ENCODE measurements at places on chromosomes 2 and 18.

DNA sequence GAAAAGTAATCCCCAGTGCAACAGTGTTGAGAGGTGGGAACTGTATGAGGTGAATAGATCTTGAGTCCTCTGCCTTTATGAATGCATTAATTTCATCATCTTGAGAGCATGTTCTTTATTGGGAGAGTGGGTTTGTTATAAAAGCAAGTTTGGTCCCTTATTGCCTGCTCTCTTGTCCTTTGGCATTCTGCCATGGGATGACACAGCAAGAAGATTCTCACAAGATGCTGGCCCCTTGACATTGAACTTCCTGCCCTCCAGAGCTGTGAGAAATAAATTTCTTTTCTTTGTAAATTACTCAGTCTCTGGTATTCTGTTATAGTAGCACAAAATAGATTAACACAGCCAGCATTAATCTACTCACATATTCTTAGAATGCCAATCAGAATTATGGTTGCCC, 108.6 kb downstream of the EHBP1 start:
- DNase-seq: peak; percentile 16

DNA sequence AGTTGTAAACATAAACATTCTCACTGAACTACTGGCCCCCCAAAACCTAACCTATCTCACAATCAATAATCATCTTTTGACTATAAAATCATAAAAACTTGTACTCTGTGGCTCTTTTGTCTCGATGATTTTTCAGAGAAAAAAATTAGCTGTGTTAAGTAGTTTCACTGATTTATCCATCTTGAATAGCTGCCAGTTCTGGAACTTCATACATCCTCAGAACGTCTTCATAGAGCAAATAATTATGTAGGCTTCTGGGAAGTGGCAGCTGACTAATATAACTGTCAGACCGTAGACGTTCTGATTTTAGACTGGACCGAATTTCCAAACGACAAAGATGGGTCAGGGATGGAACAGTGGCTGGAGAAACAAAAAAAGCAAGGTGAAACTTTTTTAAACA, 97.3 kb upstream of the CHAC2 start:
- DNase-seq: peak; percentile 17

GRCh38 chr18:14026199-14026598, 106.0 kb downstream of the ZNF519 start:
- no peak for DNase-seq

- DNase-seq: no peak
Measured at GRCh38 chr2:200264631-200265030, 41.9 kb upstream of the SPATS2L start.

DNA sequence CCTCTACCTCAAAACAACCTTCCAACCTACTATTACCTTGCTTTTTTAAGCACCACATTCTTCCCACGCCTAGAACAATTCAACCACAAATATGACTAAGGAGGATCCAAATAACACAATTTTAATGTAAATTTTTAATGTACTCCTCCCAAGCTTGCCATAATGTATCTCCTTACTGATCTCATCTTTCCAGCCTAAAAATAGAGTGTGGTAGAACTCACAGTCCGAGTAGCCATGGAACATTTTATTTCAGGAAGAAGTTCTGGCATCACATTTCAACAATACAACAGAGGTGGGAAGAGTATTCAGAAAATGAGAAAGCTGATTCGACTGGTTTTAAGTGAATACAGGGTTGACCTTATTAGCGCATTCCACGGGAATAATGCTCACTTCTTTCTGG, 15.4 kb downstream of the FEZ2 start:
- DNase-seq: no peak

- no peak for DNase-seq
Measured at GRCh38 chr2:14423145-14423906, 209.2 kb upstream of the LRATD1 start.

GRCh38 chr2:100247256-100248043, 74.9 kb downstream of the LONRF2 start:
- DNase-seq: no peak

GRCh38 chr2:162473-163382, 101.1 kb downstream of the SH3YL1 start:
- no peak for DNase-seq

- peak; percentile 78 for DNase-seq
Measured at GRCh38 chr2:10285556-10286198, 17.0 kb upstream of the HPCAL1 start.

DNA sequence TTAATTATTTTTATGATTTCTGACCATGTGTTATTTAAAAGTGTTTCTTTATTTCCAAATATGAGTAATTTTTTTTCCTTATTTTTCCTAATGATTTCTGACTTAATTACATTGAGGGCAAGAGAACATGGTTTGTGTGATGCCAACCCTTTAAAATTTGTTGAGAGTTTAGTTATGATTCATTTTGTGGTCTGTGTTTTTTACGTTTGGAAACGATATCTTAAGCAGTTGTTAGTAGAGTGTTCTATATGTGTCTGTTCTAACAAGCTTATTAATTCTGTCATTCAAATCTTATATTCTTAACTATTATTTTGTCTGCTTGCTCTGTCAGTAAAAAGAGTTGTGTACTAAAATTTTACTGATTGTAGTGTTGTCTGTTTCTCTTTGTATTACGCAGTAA, 15.0 kb downstream of the NAB1 start:
- DNase-seq: no peak

- no peak for DNase-seq
Measured at GRCh38 chr2:209519271-209519670, 95.4 kb downstream of the MAP2 start.

DNA sequence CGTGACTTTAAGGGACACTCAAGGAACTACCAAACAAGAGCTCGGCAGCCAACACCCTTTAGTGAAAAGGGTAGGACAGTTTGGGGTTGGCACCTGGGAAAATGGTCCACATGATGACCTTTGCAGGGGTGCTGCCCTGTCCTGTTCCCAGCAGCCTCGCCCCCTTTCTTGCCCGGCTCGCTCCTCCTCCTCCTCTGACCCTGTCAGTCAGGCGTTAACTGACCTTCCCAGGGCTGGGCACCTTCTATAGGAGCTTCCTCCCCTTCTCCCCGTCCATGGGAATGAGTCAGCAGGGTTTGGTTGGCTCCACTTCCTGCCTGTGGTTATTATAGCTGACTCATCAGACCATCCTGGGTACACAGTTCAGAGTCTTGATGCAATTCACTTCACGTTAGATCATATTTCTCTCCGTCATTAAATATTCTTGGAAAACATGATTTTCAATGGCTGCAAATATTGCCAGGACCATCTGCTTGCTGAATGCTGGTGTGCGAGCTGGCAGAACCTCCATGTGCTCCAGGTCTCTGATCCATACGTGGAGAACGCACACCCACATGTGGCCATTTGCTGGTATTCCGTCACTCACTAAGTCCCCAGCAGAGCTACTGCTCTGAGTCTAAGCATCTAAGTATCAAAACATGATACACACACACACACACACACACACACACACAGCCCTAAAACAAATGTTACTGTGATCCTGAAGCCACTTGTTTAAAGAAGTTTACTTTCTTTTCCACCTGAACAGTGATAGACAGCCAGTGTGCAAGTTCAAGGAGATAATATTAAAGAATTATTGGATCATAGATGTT, 185.0 kb downstream of the ANAPC1 start:
- DNase-seq: peak; percentile 96

DNA sequence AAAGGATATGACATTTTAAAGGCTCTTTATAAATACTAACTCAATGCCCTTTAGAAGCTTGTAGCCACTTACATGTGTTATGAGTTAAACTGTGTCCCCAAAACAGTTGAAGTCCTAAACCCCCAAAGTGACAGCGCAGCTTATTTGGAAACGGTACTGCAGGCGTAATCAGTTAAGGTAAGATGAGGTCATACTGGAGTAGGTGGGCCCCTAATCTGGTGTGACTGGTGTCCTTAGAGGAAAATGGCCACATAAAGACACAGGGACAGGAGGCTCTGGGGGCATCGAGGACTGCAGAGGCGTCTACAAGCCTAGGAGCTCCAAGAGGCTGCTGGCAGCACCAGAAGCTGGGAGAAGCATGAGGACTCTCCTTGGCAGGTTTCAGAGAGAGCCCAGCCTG, 8.5 kb downstream of the TXNL4A start:
- DNase-seq: no peak

GRCh38 chr2:231966886-231967285, 5.4 kb downstream of the DIS3L2 start:
- DNase-seq: no peak

DNA sequence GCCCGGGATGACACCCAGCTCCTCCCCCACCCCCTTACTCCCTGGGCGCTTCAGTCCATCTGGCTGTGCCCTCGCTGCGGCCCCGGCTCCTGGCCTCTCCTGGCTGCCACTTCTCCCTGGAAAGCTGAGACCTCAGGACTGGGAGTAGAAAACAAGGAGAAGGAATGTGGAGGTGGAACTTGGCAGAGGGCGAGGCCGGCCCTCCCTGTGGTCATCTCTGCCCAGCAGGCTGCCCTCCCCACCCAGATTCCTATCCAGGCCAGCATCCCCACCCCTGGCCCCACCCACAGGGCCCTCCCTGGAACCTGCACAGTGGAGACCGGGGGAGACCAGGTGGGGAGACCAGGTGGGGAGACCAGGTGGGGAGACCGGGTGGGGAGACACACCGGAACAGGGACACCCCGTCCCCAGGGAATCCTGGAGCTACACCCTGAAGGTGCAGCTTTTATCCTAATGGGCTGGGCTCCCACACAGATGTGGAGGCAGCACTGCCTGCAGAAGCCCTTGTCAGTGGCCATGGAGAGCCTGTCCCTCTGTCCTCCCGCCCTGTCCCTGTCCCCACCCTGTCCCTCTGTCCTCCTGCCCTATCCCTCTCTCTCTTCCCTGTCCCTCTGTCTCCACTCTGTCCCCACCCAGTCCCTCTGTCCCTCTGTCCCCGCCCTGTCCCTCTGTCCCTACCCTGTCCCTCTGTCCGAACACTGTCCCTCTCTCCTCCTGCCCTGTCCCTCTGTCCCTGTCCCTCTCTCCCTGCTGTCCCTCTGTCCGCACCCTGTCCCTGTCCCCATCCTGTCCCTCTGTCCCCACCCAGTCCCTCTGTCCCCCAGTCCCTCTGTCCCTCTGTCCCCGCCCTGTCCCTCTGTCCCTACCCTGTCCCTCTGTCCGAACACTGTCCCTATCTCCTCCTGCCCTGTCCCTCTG, 157.1 kb downstream of the PXDN start:
- DNase-seq: peak; percentile 31

DNA sequence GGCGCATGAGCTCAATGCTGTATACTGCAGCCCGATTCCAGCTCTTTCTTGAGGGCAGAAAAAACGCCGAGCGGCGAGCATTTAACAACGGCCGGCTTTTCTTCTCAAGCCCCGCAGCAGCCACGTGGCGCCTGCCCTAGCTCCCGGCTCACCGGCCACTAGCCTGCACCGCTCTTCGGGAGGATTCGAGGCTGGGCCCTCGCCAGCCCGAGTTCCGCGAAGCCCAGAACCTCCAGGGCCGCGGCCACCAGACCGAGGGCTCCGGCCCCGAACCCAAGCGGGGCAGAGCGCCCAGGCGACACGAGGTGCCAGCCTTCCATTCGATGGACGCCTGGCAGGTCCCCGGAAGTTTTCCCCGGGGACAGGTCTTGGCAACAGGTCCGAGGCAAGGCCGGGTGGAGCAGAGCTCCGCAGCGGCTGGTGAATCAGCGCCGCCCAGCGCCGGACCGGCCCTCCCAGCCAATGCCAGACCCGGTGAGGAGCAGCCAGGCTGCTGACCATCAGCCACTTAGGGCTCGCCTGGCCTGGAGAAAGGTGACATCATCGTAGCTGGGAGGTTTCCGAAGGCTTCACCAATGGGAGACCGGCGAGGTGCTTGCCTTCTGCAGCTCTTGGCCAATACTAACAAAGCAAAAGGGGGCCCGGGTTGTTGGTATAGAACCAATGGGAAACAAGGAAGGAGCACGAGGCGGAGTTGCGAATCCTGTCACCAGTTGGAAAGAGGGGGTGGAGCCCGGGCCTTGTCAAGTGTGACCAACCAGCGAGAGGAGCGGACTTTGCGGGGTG, 552 bp upstream of the MXD1 start:
- DNase-seq: peak; percentile 98

GRCh38 chr18:13395577-13395976, 177.0 kb downstream of the LDLRAD4 start:
- DNase-seq: no peak

- peak; percentile 21 for DNase-seq
Measured at GRCh38 chr2:178514664-178515063, 34.4 kb downstream of the PLEKHA3 start.

DNA sequence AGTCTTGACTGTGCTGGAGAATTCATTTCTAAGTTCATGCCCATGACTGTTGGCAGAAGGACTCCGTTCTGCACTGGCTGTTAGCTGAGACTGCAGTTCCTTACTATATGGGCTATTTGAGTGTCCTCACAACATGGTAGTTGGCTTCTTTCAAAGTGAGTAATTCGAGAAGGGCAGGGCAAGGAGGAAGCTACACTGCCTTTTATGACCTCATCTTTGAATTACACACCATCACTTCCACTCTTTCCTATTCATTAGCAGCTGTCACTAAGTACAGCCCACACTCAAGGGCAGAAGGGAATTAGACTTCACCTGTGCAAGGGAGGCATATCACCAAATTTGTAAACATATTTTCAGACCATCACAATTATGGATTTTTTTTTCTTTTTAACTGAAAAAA, 55.9 kb upstream of the EPAS1 start:
- DNase-seq: no peak

DNA sequence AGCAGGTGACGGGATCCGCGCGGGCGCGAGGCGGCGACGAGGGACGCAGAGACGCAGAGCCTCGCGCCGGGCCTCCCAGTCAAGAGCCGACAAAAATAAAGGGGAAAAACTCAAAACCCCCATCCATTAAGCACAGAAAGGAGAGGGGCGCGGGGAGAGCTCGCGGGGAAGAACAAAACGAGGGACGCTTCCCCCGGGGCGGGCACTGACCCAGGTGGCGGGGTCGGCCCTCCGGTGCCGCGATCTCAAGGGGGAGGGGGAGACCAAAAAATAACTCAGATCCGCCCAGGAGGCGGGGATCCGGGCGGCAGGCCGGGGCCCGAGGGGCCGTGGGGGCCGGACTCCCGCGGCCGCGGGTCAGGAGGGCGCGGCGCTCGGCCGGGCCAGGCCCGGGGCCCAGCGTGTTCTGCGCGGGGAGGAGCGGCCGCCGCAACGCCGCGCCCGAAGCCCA, 597 bp downstream of the RNF103 start:
- DNase-seq: peak; percentile 85

Data from GM03348 (cell line).